ENCODE measurements at places on chromosomes 7 and 10.

DNA sequence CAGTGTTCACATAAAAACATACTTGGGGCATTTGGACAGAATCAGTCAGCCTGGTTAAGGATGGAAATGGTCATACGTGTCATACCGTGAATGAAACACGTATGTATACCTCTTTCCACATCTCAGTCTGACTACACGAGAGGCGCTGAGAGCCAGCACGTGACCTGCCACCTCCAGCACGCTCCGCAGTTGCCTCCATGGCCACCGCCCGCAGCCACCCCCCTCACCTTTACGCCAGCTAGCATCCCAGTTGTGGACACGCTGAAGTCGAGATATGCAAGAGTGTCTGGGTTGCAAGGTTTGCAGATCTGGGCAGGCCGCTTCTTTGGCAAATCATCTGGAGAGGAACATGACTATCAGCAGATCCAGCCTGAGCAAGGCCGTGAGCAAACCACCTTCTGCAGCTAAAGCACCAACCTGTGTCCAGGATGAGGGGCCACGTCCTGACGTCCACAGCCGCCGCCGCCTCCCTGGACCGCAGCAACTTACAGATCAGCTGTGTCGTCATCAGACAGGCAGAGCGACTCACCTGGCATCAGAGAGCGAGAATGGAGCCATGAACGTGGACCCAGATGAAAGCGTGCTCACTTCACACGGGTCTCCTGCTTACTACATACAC, 209.4 kb downstream of the ZMYND11 start:
- no peak for DNase-seq

DNA sequence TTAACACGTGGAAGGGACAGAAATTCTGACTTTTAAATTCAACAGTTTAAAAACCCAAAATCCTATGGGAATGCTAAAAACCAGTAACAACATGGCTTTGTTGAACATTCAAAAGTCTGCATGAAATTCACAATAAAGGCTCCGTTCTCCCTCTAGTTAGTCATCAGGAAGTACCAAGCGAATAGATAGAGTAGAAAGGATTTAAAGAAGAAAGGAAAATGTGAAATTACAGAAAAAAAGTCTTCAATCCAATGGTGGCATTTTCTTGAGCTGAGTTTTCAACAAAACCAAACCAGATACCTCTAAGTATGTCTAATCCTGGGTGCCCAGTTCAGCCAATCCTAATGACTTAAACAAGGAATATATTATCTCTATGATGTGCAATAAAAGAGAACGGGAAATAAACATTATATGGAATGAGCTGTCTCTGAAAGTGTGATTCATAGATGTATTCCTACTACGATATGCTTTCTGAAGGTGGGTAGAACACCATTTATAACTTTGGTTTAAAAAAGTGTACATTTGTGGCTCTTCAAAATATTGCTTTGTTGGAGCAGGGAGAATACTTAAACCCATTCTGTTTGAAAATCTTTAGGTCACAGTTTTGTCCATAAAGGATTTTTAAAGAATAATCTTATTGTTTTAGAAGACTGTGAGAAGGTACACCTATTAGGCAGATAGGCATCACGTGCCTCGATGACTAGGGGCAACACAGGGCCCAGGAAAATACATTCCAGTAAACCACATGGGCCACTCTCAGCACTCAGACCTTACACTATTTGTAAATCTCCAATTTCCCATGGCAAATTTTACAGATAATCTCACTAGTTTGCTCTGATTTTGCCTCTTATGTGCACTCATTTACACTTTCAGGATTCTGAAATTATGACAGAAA, 87.7 kb downstream of the CUBN start:
- DNase-seq = no peak

- DNase-seq = no peak
Observed at GRCh38 chr10:1241322-1241890, 185.2 kb downstream of the WDR37 start.

- DNase-seq = no peak
Observed at GRCh38 chr10:86653379-86653778, 968 bp upstream of the OPN4 start.

- DNase-seq = no peak
Observed at GRCh38 chr7:30934732-30935568, 23.3 kb downstream of the AQP1 start.

- DNase-seq = no peak
Observed at GRCh38 chr7:94452239-94452638, 57.4 kb upstream of the CASD1 start.

DNA sequence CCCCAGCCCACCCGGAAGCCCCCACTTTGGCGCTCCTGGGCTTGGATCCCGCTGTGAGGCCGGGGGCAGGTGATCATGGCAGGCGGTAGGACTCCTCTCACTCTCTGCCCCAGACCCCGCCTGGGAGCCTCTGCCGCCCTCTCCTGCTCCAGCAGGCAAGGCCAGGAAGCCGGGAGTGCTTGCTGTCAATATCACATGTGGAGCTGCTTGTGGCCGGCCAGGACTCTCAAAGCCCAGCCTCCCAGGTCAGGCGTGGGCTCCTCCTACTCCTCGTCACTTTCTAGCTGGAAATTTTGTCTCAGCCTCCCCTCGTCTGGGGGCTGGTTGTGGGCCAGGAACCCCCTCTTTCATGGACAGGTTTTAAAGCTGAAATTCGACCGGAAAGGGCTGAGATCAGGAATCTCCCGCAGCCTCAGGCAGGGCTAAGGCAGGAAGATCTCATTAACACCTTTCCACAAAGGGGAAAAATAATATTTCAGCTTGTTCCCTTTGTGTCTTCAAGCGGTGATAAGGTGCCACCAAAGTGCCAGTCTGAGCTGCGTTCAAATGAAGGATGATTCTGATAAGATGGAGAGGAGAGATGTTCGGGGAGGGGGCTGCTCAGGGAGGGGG, 273.6 kb upstream of the PODXL start:
- no peak for DNase-seq

GRCh38 chr7:74658178-74659004, 873 bp downstream of the GTF2I start:
- peak; percentile 84 for DNase-seq

DNA sequence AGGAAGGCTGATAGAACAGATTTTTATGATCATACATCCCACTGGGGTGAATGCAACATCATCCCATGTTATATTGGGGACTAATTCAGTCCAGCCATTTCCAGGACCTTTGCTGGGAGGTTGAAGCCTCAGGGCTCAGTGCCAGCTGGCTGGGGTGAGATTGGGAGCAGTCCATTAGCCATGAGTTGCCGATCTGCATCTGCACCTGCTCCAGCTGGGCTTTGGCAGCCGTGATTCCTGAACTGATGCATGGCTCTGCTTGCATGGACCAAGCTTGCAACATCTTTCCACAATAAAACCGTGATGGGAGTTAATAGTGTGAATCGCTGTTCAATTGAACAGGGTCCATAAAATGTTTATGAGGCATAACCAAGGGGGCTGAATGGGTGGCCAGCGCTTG, 346.9 kb downstream of the TYW1 start:
- DNase-seq = no peak

GRCh38 chr10:86250399-86250798, 116.2 kb downstream of the GRID1 start:
- DNase-seq = no peak

GRCh38 chr10:27461312-27461711, 42.8 kb upstream of the RAB18 start:
- no peak for DNase-seq

GRCh38 chr7:117997862-117998825, 124.9 kb upstream of the CTTNBP2 start:
- no peak for DNase-seq

- DNase-seq = peak; percentile 76
Observed at GRCh38 chr10:68666280-68666760, 54.7 kb upstream of the CCAR1 start.

- no peak for DNase-seq
Observed at GRCh38 chr10:35501923-35502322, 103.2 kb upstream of the GJD4 start.

- no peak for DNase-seq
Observed at GRCh38 chr7:122951006-122951405, 44.5 kb downstream of the TAS2R16 start.

GRCh38 chr10:111297351-111297848, 220.6 kb downstream of the ADRA2A start:
- peak; percentile 48 for DNase-seq

- peak; percentile 69 for DNase-seq
Observed at GRCh38 chr10:126270111-126270510, 118.2 kb downstream of the ADAM12 start.

GRCh38 chr7:45060295-45060694, 28.5 kb downstream of the NACAD start:
- no peak for DNase-seq

DNA sequence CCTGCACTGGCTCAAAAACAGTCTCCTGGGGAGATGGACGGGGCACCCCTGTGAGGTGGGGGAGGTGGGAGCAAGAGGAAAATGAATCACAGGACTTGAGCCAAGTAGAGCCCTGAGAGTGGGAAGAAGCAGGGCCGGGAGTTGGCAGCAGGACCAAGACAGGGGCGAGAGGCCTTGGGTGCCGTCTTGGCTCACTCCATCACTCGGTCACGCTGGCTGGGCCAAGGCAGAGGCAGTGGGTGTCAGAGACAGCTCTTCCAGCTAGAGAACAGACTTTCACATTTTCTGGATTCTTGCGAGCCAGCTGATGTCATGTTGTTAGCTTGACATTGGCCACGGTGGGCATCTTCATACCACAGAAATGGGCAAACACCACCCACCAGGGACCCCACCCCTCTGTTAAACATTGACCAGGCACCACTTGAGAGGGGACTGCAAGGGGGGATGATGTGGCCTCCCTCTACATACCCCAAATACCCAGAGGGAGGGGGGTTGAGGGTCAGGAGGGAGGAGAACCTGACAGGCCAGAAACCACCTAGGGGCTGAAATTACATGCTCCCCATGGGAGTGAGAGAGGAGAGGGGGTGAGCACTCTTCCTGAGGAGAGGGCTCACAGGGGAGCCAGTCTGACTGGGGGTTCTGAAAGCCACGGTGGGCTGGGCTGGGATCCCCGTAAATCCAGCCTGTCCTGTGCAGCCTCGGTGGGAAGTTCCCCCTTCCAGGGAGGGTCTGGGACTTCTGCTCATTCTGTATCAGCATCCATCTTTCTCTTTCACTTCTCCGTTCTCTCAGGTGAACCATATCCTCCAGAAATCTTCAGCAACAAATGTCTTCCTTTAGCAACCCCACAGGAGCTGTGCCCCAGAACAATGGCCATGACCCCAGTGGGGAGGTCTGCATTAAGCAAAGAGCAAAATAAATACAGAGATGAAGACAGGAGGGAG, 19.6 kb downstream of the CAMK2B start:
- no peak for DNase-seq

DNA sequence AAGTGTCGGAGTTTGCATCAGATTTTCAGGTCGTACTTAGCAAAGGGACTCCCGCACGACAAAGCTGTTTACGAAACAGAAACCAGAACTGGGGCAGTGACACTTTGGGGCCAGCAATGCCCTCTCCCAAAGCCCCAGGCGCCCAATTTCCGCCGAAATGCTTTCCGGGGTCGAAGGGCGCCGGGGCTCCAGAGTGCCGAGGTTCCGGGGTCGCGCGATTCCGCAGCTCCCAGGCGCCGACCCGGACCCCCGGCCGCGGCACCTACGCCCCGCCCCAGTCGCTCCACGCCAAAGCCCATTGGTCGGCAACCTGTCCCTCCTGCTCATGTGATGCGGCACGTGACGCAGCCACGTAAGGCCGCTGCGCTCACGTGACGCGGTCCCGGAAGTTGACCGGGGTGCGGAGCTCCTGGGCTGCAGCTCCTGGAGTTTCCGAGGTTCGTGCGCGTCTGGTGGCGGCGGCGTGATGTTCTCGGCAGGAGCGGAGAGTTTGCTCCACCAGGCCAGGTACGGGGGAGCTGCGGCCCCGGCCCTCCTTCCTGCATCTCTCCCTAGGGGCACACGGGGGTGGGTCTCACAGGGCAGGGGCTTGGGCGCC, at the start of gene AP5Z1:
TSS of gene AP5Z1 (plus strand) at position 374 of the 598 bp plus-strand sequence. CDS start at position 467, 93 bp downstream.
- peak; percentile 90 for DNase-seq

DNA sequence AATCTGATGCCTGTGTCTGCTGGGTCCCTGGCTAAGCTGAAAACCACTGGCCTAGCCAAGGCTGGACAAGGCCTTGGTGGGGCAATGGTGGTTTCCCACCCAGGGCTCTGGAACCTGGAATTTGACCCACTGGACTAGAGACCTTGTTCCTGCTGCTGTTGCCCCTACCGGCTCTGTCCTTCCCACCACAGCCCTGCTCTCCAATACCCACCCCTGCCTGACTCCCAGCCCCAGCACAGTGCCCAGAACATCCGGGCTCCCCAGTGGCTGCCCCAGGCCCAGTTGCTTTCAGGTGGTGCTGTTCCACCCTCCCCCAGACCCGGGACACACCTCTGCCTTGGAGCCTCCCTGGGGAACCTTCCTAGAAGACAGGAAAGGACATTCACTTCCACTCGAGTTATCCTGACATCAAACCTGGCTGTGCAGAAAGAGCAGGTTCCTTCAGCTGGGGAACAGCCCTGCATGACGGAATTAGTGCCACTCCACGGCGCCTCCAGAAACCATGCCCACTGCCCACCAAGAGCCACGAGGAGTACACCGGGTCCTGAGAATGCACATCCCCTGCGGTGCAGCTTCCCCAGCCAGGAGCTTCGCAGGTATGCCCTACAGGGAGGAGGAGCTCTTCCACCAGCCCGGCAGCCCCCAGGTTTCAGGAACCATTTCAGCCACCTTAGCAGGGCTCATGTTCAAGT, 152.8 kb downstream of the OAT start:
- no peak for DNase-seq

DNA sequence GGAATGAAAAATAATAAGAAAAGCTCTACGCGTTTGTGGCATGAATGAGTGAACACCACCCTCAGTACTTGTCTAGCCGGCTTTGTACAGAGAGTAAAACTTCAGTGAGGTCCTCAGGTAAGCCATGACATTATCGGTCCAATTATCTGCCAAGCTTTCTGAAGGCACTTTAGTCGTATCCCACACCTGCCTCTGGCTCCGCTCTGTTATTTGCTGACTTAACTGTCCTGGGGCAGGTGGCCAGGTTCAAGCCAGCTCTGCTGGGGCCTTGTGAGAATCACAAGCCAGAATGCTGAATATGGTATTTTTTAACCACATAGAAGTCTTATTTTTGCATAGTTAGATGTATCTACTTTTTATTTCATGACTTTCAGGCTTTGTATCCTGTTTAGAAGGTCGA, 66.0 kb upstream of the FHIP2A start:
- no peak for DNase-seq

GRCh38 chr7:132076301-132077035, 499.8 kb downstream of the PLXNA4 start:
- no peak for DNase-seq

GRCh38 chr10:115051216-115051615, 41.9 kb upstream of the ATRNL1 start:
- DNase-seq = no peak

DNA sequence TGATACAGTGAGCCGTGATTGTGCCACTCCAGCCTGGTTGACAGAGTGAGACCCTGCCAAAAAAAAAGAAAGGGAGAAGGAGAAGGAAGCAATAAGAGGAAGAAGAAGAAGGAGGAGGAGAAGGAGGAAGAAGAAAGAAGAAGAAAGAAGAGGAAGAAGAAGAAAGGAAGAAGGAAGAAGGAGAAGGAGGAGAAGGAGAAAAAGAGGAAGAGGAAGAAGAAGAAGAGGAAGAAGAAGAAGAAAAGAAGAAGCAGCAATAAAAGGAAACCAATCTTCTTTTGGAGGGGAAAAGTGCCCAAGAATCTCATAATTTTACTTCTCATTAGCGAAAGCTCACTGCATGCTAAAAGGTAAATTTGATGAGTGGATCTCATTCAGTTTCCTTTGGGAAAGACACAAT, 85.7 kb upstream of the GLCCI1 start:
- DNase-seq = no peak
